ENCODE measurements at places on chromosomes 2 and 18.

DNA sequence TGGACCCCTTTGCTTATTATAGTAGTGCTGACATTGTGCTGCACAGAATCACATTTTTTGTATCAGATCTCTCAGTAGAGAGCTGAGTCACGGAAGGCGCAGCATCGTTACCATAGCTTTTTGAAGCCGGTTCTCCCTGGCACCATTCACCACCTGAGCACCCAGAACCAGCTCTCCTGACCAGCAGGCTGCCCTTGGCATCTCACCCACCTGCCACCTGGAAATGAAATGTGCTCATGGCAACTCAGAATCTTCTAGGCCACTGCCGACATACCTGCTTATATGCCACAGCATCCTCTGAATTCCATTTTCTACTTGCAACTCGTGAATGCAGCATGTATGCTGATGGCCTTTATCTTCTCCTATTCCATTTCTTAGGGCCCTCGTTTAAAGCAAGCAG, 62.7 kb downstream of the COA5 start:
- DNase-seq: no peak

DNA sequence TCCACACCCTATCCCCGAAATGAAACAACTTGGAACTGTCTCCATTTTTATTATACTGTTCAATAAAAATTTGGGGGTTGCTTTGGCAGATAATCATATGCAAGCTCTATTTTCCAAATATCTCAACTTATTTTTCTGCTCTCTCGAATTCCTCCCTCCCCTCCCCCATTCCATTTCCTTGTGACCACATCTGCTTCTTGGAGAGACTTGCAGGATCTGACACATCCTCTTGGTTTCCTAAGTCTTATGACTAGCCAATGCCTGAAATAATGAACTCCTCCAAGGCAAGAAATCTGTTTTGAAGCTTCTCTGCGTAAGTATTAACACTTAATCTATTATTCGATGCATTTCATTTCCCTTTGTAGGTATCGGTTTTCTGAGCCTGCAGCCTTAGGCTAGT, 16.1 kb downstream of the TGIF1 start:
- no peak for DNase-seq

DNA sequence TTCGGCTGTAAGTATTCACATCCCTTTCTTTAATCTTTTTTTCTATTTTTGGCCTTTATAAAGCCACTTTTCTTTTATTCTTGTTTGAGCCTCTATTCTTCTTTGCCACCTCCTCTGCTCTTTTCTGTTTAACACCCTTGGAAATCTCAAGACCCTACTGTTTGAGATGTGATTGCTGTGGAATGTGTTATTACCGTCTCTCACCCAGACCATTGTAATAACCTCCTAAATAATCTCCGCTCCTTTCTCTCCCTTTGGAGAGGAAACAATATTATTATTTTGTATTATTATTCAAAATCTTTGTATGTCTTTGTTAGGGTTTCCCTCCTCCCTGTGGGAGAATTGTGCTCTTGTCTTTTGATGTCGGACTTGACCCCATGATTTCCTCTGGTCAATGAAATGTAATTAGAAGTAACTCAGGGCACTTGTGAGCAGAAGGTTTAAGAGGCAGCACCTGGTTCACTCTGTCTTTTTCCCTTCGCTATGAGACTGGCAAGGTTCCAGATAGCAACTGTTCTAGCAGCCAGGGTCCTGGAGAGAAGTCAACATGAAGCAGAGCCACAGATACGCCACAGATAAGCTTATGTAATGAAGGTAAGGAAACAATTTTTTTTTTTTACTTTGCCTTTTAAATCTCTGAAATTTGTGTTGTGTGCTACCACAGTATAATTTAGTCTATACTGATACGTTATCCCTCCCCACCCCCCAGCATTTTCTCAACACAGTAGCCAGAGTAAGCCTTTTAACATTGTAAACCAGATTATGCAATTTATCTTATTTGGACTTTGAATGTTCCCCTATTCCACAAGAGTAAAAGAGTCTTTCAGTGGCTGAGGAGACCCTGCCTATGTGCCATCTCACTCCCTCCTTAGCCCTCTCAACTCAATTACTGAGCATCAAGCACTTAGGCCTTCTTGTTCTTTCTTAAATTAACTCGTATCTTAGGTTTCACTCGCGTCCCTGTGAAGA, 601.2 kb upstream of the ZNF804A start:
- peak; percentile 87 for DNase-seq

GRCh38 chr2:113896791-113897190, 6.9 kb downstream of the ACTR3 start:
- DNase-seq: no peak

GRCh38 chr2:60821133-60821469, 60.3 kb upstream of the REL start:
- DNase-seq: no peak

GRCh38 chr2:99949963-99950362, 192.4 kb downstream of the AFF3 start:
- no peak for DNase-seq

DNA sequence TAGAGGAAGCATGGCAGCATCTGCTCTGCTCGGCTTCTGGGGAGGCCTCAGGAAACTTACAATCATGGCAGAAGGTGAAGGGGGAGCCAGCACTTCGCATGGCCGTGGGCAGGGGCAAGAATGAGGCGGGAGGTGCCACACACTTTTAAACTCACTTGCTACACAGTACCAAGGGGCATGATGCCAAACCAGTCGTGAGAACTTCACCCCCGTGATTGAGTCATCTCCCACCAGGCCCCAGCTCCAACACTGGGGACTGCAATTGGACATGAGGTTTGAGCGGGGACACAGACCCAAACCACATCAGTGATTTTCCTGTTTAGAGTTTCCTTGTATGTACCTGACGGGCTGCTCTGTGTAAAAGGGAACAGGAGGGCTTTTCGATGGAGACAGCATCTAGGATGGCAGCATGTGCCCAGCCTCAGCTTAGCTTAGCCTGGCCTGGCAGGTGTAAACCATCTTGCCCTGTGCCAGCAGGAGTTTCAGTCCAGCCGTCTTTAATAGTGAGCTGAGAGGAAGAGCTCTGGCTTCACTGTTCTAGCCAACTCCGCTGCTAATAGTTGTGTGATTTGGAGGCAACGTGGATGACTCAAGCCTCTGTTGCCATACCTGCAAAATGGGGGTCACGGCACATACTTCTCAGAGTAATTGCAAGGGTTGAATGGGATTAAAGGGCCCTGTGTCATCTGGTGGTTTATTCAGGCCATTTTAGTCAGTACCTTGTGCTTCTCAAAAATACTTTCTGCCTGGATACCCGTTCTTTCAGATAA, 101.8 kb downstream of the ASAP2 start:
- DNase-seq: no peak
